ENCODE measurements at places on chromosomes 6 and 20. TPM values are rescaled to one million over a fixed set of nuclear protein-coding genes. Genes with fewer than 3 reads are reported as not detected.

Gene LRRN4
- 1.6 TPM for polyA plus RNA-seq

Gene LY6G6F
- not detected for polyA plus RNA-seq

Gene POLR1C
- polyA plus RNA-seq: 27.5 TPM

Gene PRSS35
- 2.0 TPM for polyA plus RNA-seq

Gene HLA-DRB5
- polyA plus RNA-seq: 59.9 TPM

Gene XKR7
- not detected for polyA plus RNA-seq

Gene NUS1
- polyA plus RNA-seq: 21.4 TPM

Gene KCNG1
- polyA plus RNA-seq: 0.58 TPM

Gene SCGN
- polyA plus RNA-seq: 0.90 TPM

Gene WFDC5
- not detected for polyA plus RNA-seq

Gene KIAA1755
- 1.5 TPM for polyA plus RNA-seq

Gene MLIP
- 1.7 TPM for polyA plus RNA-seq

Measured in kidney (tissue), 22 donors.